NCI-H510A (cell line): ENCODE measurements at places on chromosomes 5 and 9.

- DNase-seq, result no peak
These were observed 125.3 kb downstream of the CEP120 start for GRCh38 chr5:123297866-123298265.

GRCh38 chr5:150570333-150570732 is 62.4 kb downstream of the NDST1 start:
- DNase-seq, result no peak

- DNase-seq, result no peak
These were observed 57.4 kb downstream of the ATPSCKMT start for GRCh38 chr5:10192309-10192708.

- no peak for DNase-seq
These were observed 272.0 kb downstream of the PDE4D start for GRCh38 chr5:59621477-59621876.

DNA sequence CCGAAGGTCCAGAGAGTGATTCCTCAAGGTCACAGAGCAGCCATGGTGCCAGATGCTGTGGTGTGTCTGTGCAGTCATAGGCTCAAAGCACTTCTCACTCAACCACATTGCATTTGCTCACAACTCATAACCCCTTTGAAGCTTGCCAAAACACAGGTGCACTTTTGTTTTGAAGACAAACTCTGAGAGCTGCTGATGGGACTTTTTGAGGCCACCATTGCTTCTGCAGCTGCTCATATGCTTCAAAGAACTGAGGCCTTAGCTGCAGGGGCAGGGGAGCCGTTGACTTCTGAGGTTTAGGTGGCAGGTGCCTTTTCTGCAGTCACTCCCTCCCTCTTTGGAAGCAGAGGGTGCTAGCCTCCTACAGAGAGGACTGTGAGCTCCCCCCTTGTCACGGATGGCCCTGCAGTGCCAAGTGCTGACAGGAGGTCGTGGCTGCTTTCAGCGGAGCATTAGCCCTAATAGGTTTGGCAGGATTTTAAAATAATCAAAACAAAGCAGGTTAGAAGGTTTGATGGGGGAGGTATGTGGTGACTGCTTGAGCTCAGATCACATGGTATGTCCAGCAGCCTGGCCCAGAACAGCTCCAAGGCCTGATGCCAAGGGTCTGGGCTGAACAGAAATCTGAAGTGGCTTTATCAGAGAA is 232.1 kb downstream of the MAN2A1 start:
- DNase-seq, result no peak

DNA sequence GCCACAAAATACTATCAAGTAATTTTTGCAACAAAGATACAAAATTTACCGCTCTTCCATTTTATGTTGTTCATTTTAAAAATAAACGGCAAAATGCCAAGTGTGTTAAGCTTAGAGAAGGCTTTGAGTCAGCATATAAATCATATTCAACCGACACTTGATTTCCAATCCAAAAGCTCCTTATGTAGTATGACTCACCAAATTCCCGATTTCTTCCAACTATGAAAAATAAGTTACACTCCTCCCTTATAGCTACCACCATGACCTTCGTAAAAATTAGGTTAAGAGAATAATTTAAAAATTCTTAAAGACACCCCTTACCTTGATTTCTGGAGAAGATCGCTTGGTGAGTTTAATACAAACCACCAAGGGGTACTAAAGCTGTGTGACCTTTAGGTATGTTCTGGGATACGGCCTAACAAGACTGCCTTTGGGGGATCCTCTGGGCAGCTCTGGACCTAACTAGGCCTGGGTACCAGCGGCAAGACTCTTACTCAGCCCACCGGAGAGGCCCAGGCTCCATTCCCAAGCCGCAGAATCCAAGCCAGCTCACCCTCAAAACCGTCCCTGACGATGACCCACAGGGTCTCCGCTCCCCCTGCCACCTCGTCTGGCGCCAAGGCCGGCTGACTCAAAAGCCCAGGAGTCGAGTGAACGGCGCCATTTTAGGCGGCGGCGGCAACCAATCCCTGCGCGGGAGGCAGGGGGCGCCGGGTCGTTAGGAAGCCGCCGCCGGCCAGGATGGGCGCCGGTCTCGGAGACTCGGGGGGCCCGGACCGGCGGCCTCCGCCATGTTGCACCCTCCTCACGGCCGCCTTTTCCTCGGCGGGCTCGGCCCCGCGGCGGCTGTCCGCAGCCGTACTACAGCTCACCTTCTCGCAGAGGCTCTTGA is 739 bp downstream of the PPP2CA start:
- DNase-seq, result peak; percentile 21

GRCh38 chr9:133968428-133968827 is 23.7 kb downstream of the VAV2 start:
- no peak for DNase-seq

- DNase-seq, result no peak
These were observed 36.2 kb downstream of the TNFSF15 start for GRCh38 chr9:114769624-114770023.

GRCh38 chr5:60297658-60298057 is 402.3 kb downstream of the DEPDC1B start:
- no peak for DNase-seq

DNA sequence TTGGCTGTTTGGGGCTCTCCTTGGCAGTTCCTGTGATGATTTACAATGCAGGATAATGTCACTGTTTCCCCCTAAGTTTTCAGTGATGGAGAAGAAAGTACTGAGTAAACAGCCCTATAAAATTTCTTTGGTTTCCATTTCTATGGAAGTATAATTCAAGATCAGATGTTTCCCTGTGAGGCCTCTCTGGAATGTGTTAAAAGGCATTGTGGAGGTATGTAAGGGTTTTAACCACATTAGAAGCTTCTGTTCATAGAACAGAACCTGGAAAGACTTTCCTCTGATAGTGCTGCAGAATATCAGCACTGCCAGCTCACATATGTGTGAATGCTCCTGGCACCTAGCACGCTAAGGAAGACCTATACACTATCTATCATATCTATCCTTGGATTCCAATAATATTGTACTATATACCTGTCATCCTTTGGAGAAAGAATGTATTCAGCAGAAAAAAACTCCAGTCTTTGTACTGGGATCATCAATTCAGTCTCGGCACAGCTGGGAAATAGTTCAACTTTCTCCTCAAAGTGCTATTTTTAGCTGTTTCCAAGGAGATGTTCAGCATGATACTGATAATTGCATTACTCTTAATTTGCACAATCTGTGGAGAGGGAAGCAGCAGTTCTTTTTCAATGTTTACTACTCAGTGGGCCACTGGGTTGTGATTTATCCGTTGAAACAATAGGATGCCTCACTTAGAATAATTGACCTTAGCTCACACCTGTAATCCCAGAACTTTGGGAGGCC is 21.9 kb downstream of the TTC1 start:
- DNase-seq, result no peak

DNA sequence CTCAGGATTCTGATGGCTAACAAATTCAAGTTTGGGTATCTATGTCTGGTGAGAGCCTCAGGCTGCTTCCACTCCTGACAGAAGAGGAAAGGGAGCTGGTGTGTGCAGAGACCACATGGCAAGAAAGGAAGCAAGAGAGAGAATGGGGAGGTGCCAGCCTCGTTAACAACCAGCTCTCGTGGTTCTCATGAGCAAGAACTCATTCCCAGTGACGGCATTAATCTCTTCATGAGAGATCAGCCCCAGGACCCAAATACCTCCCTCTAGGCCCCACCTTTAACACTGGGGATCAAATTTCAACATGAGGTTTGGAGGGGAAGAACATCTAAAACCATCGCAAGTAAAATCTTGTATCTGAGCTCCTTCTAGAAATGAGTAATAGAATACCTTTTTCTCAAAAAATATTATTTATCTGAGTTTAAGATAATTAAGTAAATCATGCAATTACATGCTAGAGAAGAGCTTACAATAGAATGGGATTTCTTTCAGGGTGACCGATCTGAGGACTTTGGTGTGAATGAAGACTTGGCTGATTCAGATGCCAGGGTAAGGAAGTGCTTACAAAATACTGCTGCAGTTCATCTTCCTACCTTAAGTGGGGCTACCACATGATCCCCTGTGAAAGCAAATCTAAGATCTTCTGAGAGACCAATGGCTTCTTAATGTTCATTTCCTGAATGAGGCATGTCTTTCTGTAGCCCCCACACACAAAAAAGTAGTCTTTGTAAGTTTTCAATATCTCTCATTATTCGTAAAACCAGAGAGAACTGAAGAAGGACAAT is 11.5 kb downstream of the ANXA1 start:
- no peak for DNase-seq

DNA sequence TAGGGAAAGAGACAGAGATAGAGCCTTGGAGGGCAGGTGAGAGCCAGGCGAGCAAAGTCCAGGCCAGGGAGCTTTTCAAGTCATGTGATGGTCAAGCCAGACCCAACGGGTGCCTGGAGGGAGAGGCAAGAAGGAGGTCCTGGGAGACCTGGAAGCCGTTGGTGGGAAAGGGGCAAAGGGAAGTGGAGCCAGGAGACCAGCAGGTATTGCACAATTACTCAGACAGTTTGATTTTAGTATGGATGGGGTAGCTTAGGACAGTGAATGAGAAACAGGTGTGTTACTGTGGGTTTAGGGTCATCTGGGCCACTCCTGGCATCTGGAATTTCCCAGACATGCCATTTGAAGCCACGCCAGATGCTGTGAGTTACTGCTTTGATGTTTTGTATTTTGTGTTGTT is 5.1 kb downstream of the SECISBP2 start:
- no peak for DNase-seq

GRCh38 chr9:121038362-121038761 is 11.7 kb downstream of the C5 start:
- no peak for DNase-seq

DNA sequence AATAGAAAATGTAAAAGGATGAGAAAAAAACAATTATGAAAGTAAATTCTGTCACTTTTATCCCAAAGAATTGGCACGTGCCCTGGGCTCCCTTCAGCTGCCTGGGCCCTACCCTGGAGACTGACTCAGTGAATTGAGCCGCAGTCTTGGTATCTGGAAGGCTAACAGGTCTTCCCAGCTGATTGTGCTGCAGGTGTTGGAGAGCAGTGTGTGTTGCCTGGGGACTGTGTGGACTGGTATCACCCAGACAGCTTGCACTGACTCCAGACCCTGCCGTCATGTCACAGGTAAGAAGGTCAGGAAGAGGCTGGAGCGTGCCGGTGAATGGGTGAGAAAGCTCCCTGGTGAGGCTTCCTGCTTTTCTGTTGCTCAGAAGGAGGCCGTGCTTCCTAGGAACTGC is 83.3 kb downstream of the AOPEP start:
- no peak for DNase-seq

DNA sequence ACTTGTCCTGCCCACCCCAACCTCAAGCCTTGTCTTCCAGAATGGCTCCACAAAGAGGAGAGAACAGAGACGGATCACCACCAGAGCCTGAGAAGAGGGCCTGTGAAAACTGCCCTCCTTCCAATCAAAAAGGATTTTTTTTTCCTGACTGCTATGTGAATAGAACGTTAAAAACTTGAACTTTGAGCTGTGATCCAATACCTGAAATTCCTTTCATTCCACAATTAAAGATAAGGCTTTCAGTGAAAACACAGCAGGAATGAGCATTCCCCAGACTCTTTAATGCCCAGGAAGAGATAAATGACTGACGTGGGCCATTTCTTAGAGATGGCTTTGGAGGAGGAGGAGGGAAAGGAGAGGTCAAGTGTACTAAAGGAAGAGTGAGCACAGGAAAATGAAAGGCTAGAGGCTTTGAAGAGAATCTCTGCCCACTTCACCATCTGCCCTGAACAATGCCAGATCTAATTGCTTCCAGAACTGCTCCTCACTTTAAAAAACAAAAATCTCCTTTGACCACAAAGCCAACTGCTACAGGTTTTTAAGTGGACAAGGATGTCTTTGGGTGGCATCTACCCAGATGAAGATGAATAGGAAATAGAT is 177.9 kb upstream of the MAP3K1 start:
- DNase-seq, result no peak

DNA sequence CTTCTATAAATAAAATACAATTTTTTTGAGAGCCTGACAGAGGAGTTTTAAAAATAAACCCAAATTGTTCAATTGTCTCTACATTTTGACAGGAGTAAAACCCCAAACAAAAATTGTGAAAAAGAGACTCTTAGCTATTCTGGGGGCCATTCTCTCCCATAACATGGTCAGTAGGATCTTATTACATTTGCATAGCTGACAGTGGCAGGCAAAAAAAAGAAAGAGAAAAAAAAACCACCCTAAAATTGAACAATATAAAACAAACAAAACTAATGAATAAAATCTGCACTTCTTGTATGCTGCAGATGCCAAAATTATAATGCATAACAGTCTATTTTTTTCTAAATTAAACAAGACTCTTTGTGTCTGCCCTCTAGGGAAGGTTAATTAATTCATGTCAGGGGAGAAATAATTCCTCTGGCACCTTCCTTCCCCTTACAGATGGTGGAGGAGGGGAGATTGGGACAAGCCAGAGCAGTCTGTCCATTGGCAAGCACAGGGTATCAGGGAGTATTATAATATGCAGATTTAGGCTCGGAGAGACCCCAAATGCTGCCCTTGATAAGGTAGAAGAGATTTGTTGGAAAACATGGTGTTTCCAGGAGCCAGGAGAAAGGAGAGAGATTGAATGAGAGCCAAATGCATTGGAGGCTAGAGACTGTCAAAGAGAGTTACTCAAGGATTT is 79.7 kb upstream of the CDH6 start:
- no peak for DNase-seq

- no peak for DNase-seq
These were observed 6.7 kb downstream of the SUSD3 start for GRCh38 chr9:93065135-93065720.

DNA sequence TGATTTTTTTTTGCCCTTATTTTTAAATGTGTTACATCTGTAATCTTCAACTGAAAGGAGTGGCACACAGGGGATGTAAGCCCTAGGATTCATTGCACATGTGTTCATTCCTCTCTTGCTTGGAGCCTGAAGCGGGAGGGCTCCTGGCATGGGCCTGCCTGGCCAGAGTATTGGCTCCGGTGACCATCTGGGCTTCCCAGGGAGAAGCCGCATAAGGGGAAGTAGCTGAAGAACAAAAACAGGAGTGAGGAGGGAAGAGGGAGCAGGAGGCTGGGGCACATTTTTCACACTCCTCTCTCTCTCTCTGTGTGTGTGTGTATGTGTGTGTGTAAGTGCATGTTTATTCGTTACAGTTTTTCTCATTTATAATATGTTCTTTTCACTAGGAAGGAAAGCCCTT is 269.9 kb downstream of the PRR16 start:
- DNase-seq, result no peak

DNA sequence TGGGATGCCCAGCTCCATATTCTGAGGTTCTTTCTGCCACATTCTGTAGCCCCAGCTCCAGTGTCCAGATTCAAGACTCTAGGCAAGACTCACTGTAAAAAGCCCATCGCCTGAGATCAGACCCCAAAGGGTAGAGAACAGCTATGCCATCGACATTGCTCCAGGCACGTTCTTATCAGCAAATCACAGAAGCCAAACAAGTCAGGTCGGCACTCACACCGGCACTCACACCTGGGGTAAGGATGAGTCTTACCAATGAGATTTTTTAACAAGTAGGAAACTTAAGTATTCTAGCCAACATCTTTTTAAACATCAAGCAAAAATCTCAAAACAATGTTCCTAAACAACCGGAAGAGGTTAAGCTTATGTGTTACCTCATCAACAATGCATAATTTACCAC is 2.4 kb downstream of the CDKN2AIPNL start:
- DNase-seq, result no peak

GRCh38 chr5:171405615-171406014 is 13.8 kb upstream of the FGF18 start:
- DNase-seq, result no peak

GRCh38 chr5:16234598-16234997 is 55.0 kb upstream of the MARCHF11 start:
- DNase-seq, result no peak
